ENCODE measurements at places on chromosomes 13 and 19. TPM values are rescaled to one million over a fixed set of nuclear protein-coding genes. Genes with fewer than 3 reads are reported as not detected.

DNA sequence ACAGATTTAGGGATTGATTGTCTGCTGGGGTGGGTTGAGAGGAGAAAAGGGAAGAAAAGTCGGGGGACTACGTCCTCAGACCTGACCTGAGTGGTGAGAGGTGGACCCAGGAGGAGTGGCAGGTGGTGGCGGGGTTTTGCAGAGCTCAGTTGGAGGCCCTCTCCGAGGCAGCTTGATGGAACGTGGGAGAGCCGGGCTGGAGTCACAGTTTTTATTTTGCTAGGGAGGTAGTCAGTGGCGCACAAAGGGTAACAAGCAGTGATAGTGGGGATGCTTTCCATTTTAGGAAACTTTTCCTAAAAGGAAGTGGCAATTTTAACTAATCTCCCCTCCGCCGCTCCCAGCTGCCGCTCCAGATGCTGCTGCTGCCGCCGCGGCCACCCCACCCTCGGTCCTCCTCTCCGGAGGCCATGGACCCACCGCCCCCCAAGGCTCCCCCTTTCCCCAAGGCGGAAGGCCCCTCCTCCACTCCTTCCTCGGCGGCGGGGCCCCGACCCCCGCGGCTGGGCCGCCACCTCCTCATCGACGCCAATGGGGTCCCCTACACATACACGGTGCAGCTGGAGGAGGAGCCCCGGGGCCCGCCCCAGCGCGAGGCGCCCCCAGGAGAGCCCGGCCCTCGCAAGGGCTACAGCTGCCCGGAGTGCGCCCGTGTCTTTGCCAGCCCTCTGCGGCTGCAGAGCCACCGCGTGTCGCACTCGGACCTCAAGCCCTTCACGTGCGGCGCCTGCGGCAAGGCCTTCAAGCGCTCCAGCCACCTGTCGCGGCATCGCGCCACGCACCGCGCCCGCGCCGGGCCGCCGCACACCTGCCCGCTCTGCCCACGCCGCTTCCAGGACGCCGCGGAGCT is 1.1 kb upstream of the ZNF581 start:
- no peak for DNase-seq

DNA sequence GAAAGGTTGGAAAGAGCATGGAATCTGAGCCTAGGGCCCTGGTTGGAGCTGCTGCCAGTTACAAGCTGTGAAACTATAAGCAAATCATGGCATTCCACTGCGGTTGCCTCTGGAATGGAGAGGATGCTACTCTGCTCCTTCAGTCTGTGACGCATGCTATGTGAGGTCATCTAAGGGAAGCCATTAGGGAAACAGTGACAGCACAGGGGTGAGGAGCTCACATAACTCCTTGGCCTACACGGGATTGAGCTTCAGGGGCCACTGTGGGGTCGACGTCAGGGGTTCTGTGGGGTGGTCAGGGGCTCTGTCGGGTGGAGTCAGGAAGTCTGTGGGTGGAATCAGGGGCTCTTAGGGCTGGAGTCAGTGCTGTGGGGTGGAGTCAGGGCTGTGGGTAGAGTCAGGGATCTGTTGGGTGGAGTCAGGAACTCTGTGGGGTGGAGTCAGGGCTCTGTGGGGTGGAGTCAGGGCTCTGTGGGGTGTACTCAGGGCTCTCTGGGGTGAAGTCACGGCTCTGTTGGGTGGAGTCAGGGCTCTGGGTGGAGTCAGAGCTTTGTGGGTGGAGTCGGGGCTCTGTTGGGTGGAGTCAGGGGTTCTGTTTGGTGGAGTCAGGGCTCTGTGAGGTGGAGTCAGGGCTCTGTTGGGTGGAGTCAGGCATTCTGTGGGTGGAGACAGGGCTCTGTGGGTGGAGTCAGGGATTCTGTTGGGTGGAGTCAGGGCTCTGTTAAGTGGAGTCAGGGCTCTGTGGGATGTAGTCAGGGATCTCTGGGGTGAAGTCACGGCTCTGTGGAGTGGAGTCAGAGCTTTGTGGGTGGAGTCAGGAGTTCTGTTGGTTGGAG is 35.8 kb upstream of the MEDAG start:
- peak; percentile 100 for DNase-seq

- peak; percentile 88 for DNase-seq
These were observed 72.6 kb upstream of the SERP2 start for GRCh38 chr13:44300895-44301638.

The GRK1 gene
- total RNA-seq = not detected

The ZNF491 gene
- not detected for total RNA-seq

Data from HT1080 (cell line).